Karpas-422 (cell line): ENCODE measurements at places on chromosomes 3 and 15.

DNA sequence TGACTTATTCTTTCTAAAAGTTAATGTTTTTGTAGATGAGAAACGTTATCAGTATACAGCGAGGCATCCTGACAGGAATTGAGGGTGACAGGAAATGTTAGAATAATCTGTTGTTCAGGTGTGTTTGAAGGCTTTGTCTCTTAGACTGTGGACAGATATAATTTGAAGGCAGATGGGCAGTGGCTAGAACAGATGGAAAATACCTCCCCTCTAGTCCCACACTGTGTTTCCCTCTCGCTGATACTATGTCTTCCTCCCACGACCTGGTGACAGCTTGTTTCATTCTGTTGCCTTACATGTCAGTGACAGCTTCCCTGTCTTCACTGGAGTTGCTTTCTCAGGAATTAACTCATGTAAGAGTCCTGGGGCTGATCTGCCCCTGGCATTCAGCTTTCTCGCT, 125.3 kb downstream of the MYRIP start:
- H3K36me3 ChIP-seq = no peaks in the 10 kb centered on the region
- H3K4me3 ChIP-seq = peak overlapping the region; percentile 60; the same call in 1 of the 2 replicates
- no peak for DNase-seq
- no peaks in the 10 kb centered on the region for H3K27me3 ChIP-seq

DNA sequence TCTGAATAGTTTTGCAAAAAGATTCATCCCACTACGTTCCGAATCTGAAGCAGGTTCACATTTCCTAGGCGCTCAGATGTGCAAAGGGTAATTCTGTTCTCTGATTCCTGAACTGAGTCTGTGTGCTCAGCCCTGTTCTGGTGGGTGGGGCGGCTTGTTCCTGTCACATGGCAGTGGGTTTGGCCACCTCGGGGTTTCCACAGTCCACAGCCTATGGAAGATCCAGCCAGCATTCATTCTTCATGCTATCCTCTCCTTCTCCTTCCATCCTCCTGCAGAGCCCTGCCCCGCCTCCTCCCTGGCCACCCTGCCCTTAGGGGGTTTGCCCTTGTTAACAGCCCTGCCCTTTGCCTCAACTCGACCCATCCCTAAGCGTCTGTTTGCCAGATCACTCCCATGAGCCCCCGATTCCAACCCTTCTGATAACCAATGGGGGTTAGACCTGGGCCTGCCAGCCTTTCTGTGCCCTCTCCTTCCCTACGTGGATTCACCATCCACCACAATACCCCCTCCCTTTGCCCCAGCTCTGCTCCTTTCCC, 31.0 kb downstream of the PRR20G start:
- H3K36me3 ChIP-seq = no peaks in the 10 kb centered on the region
- H3K4me1 ChIP-seq = no peaks in the 10 kb centered on the region
- no peak overlapping the region for H3K27ac ChIP-seq
- no peak for DNase-seq
- no peaks in the 10 kb centered on the region for H3K27me3 ChIP-seq
- no peak overlapping the region for H3K4me3 ChIP-seq

DNA sequence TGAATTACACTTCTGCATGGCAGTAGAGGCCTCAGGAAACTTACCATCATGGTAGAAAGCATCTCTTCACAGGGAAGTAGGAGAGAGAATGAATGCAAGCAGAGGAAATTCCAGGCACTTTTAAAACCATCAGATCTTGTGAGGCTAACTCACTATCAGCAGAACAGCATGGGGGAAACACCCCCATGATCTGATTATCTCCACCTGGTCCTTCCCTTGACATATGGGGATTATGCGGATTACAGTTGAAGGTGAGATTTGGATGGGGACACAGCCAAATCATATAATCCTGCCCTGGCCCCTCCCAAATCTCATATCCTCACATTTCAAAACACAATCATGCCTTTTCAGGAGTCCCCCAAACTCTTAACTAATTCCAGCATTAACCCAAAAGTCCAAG, 691.1 kb downstream of the SI start:
- DNase-seq = no peak
- no peak overlapping the region for H3K4me3 ChIP-seq
- no peaks in the 10 kb centered on the region for H3K27me3 ChIP-seq
- H3K27ac ChIP-seq = no peak overlapping the region
- H3K36me3 ChIP-seq = no peaks in the 10 kb centered on the region
- H3K4me1 ChIP-seq = no peaks in the 10 kb centered on the region

DNA sequence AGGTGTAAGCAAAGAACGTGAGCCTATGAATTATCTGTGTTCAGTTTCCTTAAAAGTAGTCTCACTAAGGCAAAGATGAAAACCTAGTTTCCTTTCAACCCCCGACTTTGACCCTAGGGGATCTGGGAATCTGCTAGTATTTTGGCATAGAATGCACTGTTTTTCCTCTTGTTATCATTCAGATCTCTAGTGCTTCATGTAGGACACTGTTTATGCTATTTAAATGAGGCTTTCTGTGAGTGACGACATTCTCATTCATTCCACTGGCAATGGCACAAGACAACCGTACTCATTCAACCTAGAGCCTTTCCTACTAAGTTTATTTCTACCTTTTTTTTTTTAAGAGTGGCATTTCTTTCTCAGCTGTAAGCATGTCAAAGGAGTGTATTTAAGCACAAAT, 67.0 kb downstream of the CHAC1 start:
- no peak overlapping the region for H3K4me3 ChIP-seq
- H3K27me3 ChIP-seq = no peaks in the 10 kb centered on the region
- no peaks in the 10 kb centered on the region for H3K4me1 ChIP-seq
- no peak overlapping the region for H3K27ac ChIP-seq

- H3K36me3 ChIP-seq = peaks cover 37% of the 10 kb centered on the region
- no peak overlapping the region for H3K27ac ChIP-seq
- H3K4me3 ChIP-seq = no peak overlapping the region
Observed at GRCh38 chr3:49295489-49296058, 18.5 kb upstream of the C3orf62 start.

DNA sequence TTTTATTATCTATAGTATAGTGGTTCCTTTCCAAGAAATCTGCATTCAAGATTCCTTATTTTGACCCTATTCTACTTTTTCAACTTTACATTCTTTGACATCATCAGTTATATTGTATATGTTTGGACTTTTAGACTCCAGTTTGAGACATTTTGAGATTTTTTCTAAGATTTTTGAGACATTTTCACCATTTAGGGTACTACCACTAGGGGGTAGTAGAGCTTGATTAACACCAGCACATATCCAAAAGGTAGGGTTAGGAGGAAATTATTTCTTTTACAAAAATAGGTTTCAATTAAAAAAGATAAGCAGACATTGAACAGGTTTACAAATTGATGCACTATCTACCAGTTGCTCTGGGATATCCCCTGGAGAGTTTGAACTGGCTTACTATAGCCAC, 262.5 kb downstream of the SCAPER start:
- H3K27ac ChIP-seq = no peak overlapping the region
- no peak for DNase-seq
- H3K4me1 ChIP-seq = no peaks in the 10 kb centered on the region

DNA sequence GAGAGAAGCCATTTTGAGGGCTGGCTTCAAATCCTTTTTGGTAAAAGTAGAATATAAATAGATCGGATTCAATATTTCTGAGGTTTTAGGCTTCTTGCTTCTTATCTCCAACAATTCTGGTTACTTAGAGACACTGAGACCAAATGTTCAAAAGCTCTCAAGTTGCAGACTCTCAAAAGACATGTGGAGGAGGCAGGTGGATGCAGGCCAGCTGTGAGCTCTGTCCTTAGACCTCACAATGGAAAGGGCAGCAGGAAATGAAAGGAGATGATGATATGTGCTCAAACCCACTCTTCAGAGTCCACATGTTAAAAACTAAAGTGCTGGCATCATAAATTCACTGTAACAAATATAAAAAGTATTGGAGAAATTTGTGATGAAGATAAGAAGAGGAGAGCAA, 424.9 kb upstream of the ALCAM start:
- H3K4me3 ChIP-seq = no peak overlapping the region
- DNase-seq = no peak
- H3K27me3 ChIP-seq = no peaks in the 10 kb centered on the region
- H3K4me1 ChIP-seq = no peaks in the 10 kb centered on the region
- no peaks in the 10 kb centered on the region for H3K36me3 ChIP-seq

GRCh38 chr3:6079011-6079410, 781.9 kb upstream of the GRM7 start:
- no peaks in the 10 kb centered on the region for H3K36me3 ChIP-seq
- no peaks in the 10 kb centered on the region for H3K4me1 ChIP-seq
- no peaks in the 10 kb centered on the region for H3K27me3 ChIP-seq
- no peak overlapping the region for H3K27ac ChIP-seq
- DNase-seq = no peak

DNA sequence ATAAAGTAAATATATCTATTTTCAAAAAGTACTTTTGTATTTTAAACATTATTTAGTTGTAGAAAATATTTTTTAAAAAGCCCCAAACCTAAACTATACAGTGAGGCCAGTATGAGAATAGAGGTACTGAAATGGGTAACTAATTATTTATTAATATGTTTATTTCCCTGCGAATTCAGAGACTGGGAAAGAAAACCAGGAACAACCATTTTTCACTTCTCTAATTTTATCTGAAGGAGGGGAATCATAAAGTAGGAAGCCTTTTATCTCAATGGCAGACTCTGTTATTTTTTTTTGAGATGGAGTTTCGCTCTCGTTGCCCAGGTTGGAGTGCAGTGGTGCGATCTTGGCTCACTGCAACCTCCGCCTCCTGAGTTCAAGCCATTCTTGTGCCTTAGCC, 63.6 kb upstream of the TRAK1 start:
- no peaks in the 10 kb centered on the region for H3K27me3 ChIP-seq
- no peak overlapping the region for H3K27ac ChIP-seq
- H3K36me3 ChIP-seq = no peaks in the 10 kb centered on the region
- peaks cover 49% of the 10 kb centered on the region for H3K4me1 ChIP-seq
- no peak for DNase-seq

- no peaks in the 10 kb centered on the region for H3K36me3 ChIP-seq
- H3K27ac ChIP-seq = no peak overlapping the region
- H3K27me3 ChIP-seq = no peaks in the 10 kb centered on the region
- DNase-seq = no peak
Observed at GRCh38 chr3:195219351-195220230, 51.4 kb downstream of the XXYLT1 start.

GRCh38 chr15:43150191-43150929, 17.0 kb downstream of the TMEM62 start:
- H3K36me3 ChIP-seq = peaks cover 70% of the 10 kb centered on the region
- no peak for DNase-seq
- no peak overlapping the region for H3K27ac ChIP-seq
- H3K4me3 ChIP-seq = no peak overlapping the region
- no peaks in the 10 kb centered on the region for H3K4me1 ChIP-seq

DNA sequence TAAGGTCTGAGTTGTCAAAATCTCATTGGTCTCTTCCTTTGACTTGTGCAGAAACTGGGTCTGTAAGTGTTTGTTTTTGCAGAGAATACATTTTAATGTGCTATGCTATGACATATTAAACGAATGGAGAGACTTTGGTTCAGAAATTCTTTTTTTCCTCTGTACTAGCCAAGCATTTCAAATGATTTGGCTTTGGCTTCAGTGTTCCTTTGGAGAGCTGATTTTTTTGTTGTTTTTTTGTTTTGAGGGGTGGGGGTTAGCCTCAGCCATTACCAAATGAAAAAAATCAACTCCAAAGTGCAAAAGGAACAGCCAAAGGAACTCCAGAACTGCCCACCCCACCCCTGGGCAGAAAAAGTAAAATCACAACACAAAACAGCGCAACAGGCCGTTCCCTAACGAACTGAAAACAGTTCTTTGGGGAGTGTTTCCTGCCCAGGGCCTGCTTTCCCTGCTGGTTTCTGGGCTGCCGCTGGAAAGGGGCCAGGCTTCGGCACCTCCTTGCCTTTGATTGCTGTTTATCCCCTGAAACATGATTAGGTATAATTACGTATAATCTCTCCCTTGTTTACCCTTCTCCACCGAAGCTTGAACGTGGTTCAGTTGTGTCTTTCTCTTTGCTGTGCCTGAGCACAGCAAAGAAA, 57.6 kb upstream of the NEO1 start:
- no peak for DNase-seq
- no peak overlapping the region for H3K27ac ChIP-seq
- no peak overlapping the region for H3K4me3 ChIP-seq
- no peaks in the 10 kb centered on the region for H3K4me1 ChIP-seq

GRCh38 chr15:60340207-60340921, 57.4 kb downstream of the ANXA2 start:
- H3K4me3 ChIP-seq = no peak overlapping the region
- no peaks in the 10 kb centered on the region for H3K27me3 ChIP-seq
- no peaks in the 10 kb centered on the region for H3K4me1 ChIP-seq
- H3K36me3 ChIP-seq = no peaks in the 10 kb centered on the region
- no peak for DNase-seq

- H3K27me3 ChIP-seq = no peaks in the 10 kb centered on the region
- H3K36me3 ChIP-seq = no peaks in the 10 kb centered on the region
- no peak overlapping the region for H3K27ac ChIP-seq
Observed at GRCh38 chr3:170726976-170727661, 141.2 kb upstream of the SLC7A14 start.

DNA sequence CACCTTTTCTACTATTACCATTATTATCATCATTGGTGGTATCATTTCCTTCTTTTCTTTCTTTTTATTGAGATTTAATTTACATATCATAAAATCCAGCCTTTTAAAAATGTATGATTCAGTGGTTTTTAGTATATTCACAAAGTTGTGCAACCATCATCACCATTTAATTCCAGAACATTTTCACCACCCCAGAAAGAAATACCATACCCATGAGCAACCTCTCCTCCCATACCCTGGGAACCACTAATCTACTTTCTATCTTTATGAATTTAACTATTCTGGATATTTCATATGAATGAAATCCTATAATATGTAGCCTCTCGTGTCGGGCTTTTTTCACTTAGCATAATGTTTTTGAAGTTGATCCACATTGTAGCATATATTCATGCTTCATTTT, 29.1 kb downstream of the AAGAB start:
- peaks cover 12% of the 10 kb centered on the region for H3K4me1 ChIP-seq
- no peaks in the 10 kb centered on the region for H3K36me3 ChIP-seq
- H3K27ac ChIP-seq = no peak overlapping the region
- DNase-seq = no peak
- H3K27me3 ChIP-seq = no peaks in the 10 kb centered on the region

DNA sequence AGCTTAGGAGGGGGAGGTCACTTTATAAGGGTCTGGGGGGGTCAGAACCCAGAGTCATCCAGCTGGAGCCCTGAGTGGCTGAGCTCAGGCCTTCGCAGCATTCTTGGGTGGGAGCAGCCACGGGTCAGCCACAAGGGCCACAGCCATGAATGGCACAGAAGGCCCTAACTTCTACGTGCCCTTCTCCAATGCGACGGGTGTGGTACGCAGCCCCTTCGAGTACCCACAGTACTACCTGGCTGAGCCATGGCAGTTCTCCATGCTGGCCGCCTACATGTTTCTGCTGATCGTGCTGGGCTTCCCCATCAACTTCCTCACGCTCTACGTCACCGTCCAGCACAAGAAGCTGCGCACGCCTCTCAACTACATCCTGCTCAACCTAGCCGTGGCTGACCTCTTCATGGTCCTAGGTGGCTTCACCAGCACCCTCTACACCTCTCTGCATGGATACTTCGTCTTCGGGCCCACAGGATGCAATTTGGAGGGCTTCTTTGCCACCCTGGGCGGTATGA, at the start of gene RHO:
TSS of gene RHO (plus strand) at position 51 of the 512 bp plus-strand sequence. CDS start at position 146, 95 bp downstream.
- H3K36me3 ChIP-seq = no peaks in the 10 kb centered on the region
- H3K4me1 ChIP-seq = peaks cover 7% of the 10 kb centered on the region
- no peaks in the 10 kb centered on the region for H3K27me3 ChIP-seq
- DNase-seq = no peak
